Activated CD4-positive, CD25-positive, alpha-beta regulatory T cell (primary cell): ENCODE measurements at places on chromosomes 16 and 17.

- no peak for DNase-seq
Observed at GRCh38 chr16:15653227-15653626, 3.2 kb downstream of the NDE1 start.

- no peak for DNase-seq
Observed at GRCh38 chr17:2928294-2928890, 132.2 kb downstream of the RAP1GAP2 start.

- no peak for DNase-seq
Observed at GRCh38 chr17:7293816-7294613, 424 bp downstream of the YBX2 start.

DNA sequence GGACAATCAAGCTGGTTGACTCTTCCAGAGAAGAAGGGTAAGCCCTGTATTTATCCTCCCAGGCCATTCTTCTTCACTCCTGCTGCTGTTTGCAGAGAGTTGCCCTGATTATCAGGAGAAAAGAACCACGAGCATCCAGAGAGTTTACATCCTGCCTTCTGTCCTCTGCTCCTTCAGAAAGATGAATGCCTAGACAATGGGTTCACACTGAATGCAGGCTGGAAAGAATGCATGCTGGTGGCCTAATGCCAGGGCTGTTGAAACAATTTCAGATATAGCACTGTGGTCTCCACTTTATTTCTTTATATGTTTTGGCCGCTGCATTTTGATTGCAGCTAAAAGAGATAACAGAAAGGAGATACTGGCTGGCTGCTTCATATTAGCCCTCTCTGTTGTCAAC, 21.2 kb upstream of the HAS3 start:
- DNase-seq: no peak

- DNase-seq: no peak
Observed at GRCh38 chr17:2263183-2264066, 40.2 kb downstream of the SMG6 start.

GRCh38 chr17:39485555-39485954, 24.3 kb downstream of the CDK12 start:
- DNase-seq: no peak

DNA sequence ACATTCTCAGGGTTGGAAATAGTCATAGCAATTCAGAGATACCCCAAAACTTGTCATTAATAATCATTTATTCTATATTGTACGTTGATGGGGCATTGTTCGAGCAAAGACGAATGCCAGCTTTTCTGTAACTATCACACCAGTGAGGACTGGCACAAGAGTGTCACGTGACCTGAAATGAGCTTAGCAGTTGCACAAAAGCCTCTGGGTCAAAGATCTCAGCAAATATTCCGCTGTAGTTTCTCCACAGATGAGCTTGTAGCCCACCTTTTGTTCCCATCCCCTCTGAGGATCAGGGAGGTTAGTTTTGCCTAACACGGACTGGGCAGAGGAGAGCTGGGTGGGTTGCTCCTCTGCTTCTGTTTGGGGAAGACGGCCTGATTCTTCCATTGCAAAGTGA, 18.2 kb downstream of the IRX3 start:
- no peak for DNase-seq
